ENCODE measurements at places on chromosomes 1 and 21. TPM values are rescaled to one million over a fixed set of nuclear protein-coding genes. Genes with fewer than 3 reads are reported as not detected.

DAB1 gene
- total RNA-seq, result not detected

CNIH3 gene
- 0.59 TPM for total RNA-seq

TBX15 gene
- not detected for total RNA-seq

CMPK1 gene
- 61.5 TPM for total RNA-seq

OR2G6 gene
- total RNA-seq, result not detected

GBP4 gene
- total RNA-seq, result 0.08 TPM

TGFB2 gene
- total RNA-seq, result 14.8 TPM

GAS5 gene
- 308 TPM for total RNA-seq

TYW3 gene
- total RNA-seq, result 16.0 TPM

MAP3K6 gene
- total RNA-seq, result 15.2 TPM

FAM110D gene
- total RNA-seq, result not detected

ARTN gene
- total RNA-seq, result 0.41 TPM

SRRM1 gene
- 37.8 TPM for total RNA-seq

NBPF4 gene
- total RNA-seq, result not detected

GJC2 gene
- 0.09 TPM for total RNA-seq

DNAI4 gene
- 0.51 TPM for total RNA-seq

RUNX3 gene
- total RNA-seq, result 5.7 TPM
